Urinary bladder (tissue), 4 donors: ENCODE measurements at places on chromosomes 1 and 21. TPM values are rescaled to one million over a fixed set of nuclear protein-coding genes. Genes with fewer than 3 reads are reported as not detected.

E2F2 gene
- total RNA-seq = 2.9 TPM

USP21 gene
- total RNA-seq = 12.5 TPM

CBS gene
- total RNA-seq = 9.2 TPM

ST6GALNAC5 gene
- total RNA-seq = 42.5 TPM

DEPDC1 gene
- 25.3 TPM for total RNA-seq

SPRR2E gene
- total RNA-seq = not detected

THEMIS2 gene
- 7.3 TPM for total RNA-seq

SPRR2B gene
- not detected for total RNA-seq

DNA sequence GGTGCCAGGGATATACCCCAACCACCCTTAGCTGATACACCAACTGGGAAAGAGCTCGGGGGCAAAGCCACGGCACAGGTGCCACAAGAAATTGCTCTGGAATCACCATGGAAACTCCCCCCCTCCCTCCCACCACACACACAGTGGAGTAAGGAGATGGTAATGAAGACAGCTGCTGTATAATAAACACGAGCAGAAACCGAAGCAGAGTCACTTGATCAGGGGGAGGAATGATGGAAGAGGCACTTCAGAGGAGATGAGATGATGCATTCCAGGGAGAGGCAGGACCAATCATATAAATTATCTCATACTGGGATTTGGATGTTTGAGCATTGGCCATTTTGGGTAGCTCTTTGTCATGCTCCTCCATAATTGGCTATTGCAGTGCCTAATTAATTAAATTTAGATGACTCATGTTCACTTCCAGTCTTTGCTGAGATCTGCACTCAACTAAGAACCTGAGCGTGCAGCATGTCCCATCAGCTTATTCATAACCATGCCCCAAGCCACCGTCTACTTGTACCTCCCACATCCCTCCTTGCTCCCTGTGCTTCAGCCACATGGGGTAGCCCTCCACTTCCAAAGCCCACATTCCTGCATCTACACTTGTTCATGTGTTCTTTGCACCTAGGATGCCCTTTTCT, 189.5 kb downstream of the ZSCAN20 start:
- DNase-seq = no peak

DNA sequence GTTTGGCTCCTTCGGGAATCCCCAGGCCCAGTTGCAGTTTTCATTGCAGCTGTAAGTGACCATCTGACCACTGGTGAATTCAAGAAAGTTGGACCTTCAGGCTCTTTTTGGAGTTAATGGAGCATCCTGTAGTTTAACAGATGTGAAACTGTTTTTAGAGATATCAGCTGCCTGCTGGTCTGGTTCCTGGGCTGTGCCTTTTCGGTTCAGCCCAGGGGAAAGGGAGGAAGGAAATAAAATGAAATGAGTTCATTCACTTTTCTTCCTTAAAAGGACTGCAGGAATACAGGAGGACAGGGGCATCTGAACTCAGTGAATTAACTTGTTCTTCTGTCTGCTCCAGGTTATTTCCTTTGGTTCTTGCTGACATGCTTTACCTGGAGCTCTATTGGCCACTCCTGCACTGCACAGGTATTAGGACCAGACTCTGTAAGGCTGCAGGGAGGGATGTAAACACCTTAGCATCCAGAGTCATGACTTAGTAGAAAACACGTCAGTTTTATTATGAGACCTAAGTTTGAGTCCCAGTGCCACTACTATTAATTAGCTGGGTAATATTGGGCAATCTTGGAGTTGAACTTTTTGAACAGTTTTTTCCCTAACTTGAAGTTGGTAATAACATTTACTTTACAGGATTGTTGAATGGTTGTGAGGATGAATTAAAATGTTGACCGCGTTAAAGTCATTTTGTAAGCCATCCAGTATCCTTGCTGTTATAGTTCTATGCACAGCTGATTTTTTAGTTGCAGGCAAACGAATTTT, 83.6 kb downstream of the LRRC8D start:
- DNase-seq = no peak

DNA sequence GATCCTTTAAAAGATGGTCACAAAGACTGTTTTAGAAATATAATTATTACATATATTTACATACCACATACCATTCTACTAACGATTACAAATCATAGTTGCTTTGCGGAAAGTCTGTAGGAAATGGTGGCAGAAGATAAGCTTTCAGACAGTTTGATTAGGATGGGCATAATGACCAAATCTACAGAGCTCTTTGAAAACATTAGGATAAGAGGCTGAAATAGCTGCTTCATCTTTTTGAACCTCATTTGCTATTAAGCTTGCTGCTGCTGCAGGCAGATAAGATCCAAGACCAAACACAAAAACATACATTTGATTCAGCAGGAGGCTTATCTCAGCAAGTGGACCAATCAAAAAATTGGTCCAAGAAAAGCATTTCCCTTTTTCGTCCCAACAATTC, 47.1 kb downstream of the DDAH1 start:
- DNase-seq = no peak

- no peak for DNase-seq
Measured at GRCh38 chr1:21594935-21595897, 73.9 kb downstream of the RAP1GAP start.

DNA sequence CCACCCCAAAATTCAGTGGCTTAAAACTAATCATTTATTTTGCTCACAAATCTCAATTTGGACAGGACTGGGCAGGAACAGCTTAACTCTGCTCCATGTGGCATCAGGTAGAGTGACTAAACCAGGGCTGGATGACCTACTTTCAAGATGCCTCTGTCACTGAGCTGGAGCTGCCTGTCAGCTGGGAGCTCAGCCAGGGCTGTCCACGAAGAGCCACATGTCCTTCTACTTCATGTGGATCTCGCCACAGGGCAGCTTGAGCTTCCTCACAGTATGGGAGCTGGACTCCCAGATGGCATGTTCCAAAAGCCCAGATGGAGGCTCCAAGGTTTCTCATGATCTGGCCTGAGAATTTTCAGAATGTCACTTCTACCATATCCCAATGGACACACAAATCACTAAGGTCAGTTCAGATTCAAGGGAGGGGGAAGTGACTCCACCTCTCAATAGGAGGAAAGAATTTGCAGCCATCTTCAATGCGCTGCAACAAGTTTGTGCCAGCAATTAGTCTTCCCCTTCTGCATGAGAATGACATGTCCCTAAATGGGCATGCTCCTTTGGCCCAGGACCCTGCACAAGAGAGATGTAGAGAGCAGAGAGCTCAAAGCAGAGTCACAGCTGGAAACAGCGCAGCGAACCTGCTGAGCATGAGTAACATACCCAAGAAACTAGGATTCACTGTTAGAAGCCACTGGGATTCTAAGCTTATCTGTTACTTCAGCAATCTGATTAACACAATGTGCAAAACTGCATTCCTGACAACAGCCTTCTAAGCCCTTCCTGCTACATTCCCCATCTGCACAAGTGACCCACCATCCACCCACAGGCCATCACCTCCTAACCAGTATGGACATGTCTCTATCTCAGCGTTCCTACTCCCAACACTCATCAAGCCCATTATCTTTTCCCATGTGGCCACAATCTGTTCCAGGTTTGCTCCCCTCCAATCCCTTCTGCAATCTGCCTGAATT, 17.0 kb downstream of the HLCS start:
- DNase-seq = no peak

- DNase-seq = no peak
Measured at GRCh38 chr1:85278853-85279314, 2.5 kb upstream of the BCL10 start.

- DNase-seq = no peak
Measured at GRCh38 chr1:179151908-179152682, 70.2 kb downstream of the TOR3A start.

GRCh38 chr1:229841230-229841629, 215.2 kb downstream of the URB2 start:
- DNase-seq = no peak

GRCh38 chr1:190159146-190159545, 318.5 kb downstream of the BRINP3 start:
- DNase-seq = no peak

GRCh38 chr1:163820226-163820625, 498.5 kb downstream of the NUF2 start:
- no peak for DNase-seq

DNA sequence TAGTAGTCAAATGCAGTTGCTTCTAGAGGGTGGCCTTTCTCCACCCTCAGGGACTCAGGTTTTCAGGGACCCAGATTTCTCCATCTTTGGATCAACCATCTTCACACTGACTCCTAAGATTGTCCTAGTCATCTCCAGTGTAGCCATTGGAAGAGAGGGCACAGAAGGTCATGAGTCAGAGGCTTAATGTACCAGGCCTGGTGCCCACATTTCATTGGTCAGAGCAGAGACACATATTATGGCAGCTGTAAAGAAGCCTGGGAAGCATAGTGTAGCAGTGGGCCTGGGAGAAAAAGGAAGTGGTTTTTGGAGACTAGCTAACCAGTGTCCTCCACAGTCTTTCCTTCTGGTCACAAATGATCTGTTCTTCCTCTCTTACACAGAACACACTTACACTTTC, 122.5 kb downstream of the GIPC2 start:
- DNase-seq = no peak

- no peak for DNase-seq
Measured at GRCh38 chr1:64098846-64099582, 104.4 kb upstream of the UBE2U start.

GRCh38 chr1:17272646-17273045, 23.7 kb downstream of the PADI3 start:
- DNase-seq = no peak

DNA sequence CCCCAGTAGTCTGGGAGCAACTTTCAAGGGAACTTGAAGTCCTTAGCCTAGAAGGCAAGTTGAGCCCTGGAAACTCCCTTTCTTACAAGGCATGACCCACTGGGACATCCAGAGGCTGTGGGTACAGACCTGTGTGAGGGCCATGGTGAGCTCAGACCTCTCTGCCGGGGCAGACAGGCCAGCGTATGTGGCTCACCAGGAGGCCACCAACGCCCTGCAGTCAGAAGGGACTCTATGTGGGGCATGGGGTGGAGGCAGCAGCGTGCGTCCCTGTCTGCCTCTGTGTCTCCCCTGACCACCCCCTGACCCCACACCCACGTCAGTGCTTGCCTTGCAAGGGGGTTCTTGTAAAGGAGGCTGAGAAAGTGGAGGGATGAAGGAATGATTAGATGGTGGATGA, 10.8 kb downstream of the COQ8A start:
- DNase-seq = no peak

DNA sequence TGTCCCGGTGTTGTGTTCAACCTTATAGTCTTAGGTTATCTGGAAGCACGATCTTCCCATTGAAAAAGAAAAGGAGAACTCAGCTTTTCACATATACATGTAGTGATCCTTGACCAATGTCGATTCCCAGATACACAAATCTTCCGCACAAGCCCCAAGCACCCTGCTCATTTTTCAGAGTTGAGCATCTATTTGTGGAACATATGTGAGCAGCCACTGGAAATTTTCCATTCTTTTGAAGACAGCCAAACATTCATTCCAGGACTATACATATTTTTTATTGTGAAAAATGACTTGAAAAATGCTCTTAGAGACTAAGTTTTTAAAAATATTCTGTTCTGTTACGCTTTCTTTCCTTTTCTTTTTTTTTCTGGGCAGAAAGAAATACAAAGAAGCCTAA, 371.9 kb downstream of the RGS7 start:
- no peak for DNase-seq
